RCC 7860 (cell line): ENCODE measurements at places on chromosomes 11 and 22.
A peak's percentile ranks its signal among the peaks of the same experiment; 100 is the strongest.

DNA sequence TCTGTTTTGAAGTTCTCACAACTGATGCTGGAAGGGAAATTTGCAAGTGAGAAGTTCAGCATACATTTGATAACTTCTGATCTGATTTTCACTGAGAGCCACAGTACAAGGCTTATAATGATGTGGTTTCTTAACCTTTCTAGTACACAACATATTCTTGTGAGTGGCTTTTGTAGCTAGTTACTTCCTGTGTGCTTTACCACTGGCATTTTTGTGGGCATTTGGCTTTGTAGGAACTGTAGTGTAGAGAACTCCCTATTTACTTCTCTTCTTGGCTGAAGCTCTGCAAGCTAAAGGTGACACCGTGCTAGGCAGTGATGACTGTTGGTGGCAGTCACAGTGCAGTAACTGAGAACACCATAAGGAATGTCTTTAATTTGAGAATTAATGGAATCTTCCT lies 14.9 kb downstream of the USP47 start:
- DNase-seq, result peak; percentile 42

DNA sequence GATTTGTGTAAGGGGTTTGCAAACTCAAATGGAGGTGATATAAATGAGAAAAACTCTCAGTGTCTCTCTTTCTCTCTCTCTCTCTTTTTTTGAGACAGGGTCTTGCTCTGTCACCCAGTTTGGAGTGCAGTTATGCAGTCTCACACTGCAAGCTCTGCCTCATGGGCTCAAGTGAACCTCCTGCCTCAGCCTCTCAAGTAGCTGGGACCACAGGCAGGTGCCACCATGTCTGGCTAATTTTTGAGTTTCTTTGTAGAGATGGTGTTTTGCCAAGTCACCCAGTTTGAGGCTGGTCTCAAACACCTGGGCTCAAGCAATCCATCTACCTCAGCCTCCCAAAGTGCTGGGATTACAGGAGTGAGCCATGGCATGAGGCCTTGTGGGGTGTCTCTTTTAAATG lies 2.9 kb downstream of the BIRC3 start:
- no peak for DNase-seq

- no peak for DNase-seq
These were observed 8.2 kb downstream of the GSTT4 start for GRCh38 chr22:23997092-23997491.

GRCh38 chr11:64996710-64997380 lies at the start of gene BATF2:
TSS of gene BATF2 (minus strand) at chr11:64996971. CDS start at chr11:64996914, 57 bp downstream.
- DNase-seq, result peak; percentile 11

- DNase-seq, result no peak
These were observed 468.9 kb downstream of the LUZP2 start for GRCh38 chr11:24965748-24966147.

- DNase-seq, result no peak
These were observed 33.4 kb upstream of the FTH1 start for GRCh38 chr11:62000539-62001446.

DNA sequence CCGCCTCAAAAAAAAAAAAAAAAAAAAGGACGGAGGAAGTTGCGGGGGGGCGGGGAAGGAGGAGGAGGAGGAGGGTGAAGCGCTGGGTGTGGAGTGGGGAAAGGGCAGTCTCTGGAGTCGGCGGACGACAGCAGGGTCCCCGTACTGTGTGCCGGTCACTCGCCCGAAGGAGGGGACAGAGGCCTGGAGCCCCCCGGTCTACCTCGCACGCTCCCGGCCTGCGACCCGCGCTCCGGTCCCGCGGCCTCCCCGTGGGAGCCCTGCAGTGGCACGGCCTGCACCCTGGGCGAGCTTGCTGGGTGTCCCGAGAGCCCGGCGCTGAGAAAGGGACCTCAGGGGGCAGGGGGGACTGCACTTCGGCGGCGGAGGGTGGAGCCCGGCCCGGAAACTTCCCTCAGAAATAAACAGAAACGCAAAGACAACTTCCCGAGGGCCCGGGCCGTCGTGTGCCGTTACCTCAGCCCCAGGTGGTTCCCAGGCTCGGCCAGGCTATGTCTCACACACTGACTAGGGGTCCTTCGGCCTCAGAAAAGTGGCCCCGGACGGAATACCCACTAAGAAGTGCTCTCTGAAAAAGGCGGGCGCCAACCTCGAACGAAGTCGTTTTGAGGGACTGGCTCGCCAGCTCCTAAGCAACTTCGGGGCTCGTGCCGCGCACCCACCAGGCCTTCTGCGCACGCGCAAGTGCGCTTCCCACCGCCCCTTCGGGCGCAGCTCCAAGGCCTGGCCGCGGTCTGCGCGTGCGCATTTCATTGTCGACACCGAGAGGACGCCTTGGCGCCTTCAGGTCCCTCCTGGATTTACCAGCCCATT lies at the start of gene MAJIN:
Gene MAJIN, minus strand, starts transcription at position 688 of the 813 bp plus-strand sequence. CDS start 12,703 bp downstream, outside the sequence.
- no peak for DNase-seq

- no peak for DNase-seq
These were observed 5.8 kb downstream of the PITPNB start for GRCh38 chr22:27913162-27913741.

DNA sequence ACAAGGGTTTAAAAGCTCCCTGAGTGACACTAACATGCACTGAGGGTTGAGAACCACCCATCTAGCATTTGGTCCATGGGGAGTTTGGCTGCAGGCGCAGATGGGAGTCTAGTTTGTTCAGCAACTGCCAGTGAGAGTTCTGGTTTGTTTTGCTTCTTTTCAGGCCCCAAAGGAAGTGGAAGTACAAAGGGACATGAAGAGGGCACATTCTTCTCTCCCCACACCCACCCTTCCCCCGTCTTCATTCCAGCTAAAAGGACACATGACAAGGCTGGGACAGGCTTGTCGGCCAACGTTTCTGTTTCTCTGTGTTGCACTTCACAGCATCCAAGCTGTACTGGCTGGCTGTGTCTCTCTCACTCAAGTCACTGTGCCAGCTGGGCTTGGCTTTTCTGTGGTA lies 8.2 kb upstream of the ENDOD1 start:
- DNase-seq, result no peak

GRCh38 chr22:40504285-40505249 lies 132.0 kb downstream of the MRTFA start:
- no peak for DNase-seq
